ENCODE measurements at places on chromosomes 2 and 18.

- no peak for DNase-seq
These were observed 131.3 kb upstream of the UNC80 start for GRCh38 chr2:209640358-209640757.

DNA sequence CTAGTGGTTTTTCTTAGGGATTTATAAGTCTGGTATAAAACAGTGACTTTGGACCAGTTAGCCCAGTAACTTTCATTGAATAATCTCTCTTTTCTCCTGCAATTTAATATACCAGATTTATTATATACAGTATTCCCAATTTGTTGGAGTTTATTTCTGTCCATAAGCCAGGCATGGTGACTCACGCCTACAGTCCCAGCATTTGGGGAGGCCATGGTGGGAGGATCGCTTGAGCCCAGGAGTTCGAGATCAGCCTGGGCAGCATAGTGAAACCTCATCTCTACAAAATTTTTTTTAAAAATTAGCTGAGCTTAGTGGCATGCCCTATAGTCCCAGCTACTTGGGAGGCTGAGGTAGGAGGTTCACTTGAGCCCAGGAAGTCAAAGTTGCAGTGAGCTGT is 26.7 kb downstream of the CNNM4 start:
- DNase-seq = peak; percentile 25

GRCh38 chr2:39470580-39470979 is 33.5 kb upstream of the MAP4K3 start:
- no peak for DNase-seq

DNA sequence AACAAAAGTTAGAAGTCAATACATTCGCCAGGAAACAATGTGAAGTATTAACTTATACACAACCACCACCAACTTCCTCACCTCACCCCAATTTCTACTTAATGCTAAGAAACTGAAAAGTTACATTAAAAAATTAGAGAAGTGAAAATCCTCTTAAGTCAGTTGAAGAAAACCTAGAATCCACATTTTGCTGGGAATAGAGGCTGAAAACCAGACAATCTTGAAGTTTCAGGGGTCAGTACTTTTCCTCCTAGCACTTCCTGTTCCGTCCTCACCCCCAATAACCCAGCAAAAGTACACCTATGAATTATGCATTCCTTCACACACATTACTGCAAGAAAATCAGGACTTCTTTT is 6.3 kb downstream of the YES1 start:
- no peak for DNase-seq

- DNase-seq = peak; percentile 62
These were observed 248.5 kb upstream of the ID2 start for GRCh38 chr2:8433390-8433789.

DNA sequence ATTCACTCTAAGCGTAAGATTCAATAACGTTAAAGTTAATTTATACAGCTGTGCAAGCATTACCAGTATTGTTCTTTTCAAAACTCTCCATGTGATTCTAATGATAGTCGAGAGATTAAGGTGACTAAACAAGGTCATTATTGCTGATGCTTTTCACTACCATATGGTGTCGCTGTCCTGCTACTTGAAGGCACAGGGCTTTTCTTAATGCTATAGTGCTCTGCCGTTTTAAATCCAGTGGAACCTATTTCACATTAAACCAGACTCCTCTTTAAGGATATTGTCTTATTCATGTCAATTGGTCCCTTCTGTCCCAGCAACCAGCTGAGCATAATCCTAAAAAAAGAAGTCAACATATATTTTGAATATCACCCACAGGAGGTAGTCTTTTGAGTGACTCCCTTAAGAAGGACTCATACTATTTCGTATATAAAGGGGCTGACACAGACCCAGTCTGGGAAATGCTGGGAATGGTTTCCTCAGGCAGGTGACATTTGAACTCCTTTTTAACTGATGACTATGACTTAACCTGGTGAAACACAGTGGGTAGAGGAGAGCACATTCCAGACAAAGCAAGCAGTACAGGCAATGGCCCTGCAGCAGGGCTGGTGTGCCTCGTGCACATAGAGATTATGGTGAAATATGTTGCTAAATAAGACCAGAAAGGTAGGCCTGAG is 53.9 kb upstream of the CYTIP start:
- peak; percentile 10 for DNase-seq

DNA sequence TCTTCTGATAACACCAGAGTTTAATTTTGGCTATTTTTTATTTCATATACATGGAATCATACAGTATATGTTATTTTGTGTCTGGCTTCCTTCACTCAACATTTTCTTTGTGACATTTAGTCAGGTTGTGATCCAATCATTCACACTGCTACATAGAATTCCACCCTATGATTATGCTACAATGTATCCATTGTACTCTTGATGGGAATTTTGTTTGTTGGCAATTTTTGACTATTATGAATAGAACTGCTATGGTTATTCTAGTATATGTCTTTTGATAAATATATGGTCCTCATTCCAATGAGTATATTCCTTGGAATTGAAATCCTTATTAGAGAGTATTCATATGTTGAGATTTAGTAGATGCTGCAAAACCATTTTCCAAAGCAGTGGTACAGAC is 936.4 kb upstream of the CHAC2 start:
- no peak for DNase-seq

GRCh38 chr18:24271381-24272228 is 126.0 kb downstream of the OSBPL1A start:
- peak; percentile 74 for DNase-seq

DNA sequence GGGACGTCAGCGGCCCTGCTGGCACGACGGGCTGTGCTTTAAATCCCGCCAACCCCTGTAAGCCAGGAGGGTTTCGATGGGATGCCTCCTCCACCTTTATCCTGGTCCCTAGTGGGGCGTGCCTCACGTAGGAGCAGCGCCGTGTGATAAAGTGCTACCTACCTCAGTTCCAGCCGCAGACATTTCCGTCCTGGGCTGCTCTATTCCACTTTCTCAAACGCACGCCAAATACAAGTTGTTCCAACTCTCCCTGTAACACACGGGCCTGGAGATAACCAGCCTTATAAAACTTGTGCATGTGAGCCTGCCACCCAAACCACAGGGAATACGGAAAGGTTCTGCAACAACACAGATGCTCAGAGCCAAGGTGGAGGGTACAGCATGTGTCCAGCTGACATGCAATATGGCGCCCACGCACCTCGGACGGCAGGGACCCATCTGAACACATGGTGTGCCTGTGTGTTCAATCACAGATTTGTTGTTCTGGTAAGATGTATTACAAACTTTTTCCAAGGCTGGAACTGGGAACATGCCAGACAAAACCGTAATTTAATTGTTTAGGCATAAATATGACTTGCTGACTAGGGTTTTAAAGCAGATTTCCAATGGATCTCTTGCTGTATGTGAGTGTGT is 47.7 kb downstream of the ZNF516 start:
- DNase-seq = no peak

- peak; percentile 85 for DNase-seq
These were observed 72.2 kb downstream of the MAP2 start for GRCh38 chr2:209495855-209496585.

GRCh38 chr18:64692826-64693225 is 543.9 kb upstream of the LINC00305 start:
- DNase-seq = no peak

- no peak for DNase-seq
These were observed 70.3 kb upstream of the RMDN2 start for GRCh38 chr2:37854676-37855282.

DNA sequence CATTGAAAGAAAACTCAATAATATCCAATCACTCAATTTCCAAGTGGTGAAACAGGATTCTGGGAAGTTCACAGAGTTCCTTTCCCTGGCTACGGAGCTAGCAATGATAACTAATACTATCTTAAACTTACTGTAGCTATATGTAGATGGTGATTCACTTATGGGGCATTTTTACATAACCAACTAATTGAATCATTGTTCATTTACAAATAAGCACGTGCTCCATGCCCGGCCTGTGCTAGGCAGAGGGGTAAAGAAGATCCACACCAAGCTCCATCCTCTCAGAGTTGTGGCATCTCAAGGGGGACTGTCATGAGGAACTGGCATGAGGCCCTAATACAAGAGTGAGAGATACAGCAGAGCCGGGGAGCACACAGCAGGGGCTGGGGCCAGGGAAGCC is 176.3 kb downstream of the ANKRD30B start:
- peak; percentile 5 for DNase-seq

DNA sequence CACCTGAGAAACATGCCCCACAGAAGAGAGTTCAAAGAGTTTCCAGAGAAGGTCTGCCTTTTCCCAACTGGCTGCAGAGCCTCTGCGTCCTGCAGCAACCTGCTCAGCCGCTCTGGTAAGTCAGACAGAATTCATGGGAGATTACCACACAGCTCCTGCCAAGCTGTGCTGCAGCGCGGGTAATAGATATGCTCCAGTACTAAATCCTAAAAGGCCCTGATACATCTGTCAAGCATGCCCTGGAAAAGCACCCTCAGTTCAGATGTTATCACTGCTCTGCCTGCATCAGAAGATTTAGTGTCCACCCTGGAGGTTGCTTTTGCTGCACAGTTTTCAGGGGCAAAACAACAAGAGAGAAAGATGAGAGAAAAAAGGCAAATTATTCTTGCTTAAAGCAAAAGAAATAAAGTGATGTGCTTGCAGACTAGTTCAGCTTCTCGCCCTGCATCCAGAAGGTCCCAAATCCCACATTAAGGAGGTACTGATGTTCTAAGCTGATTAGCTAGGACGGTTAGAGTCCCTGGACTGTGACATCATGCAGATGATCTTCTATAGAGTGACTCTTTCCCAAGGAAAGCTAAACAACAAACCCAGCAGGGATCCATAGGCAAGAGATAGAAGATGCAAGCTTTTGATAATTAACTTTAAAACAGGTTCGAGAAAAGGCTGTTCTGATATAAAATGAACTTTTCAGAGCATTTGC is 488.6 kb downstream of the BCL11A start:
- no peak for DNase-seq

- no peak for DNase-seq
These were observed 1041.2 kb upstream of the CDH2 start for GRCh38 chr18:29218091-29218490.

GRCh38 chr2:23433282-23433681 is 48.3 kb downstream of the KLHL29 start:
- no peak for DNase-seq

- no peak for DNase-seq
These were observed 1978.3 kb upstream of the PIK3C3 start for GRCh38 chr18:39976771-39977170.

GRCh38 chr2:129396980-129397599 is 582.4 kb upstream of the RAB6C start:
- DNase-seq = no peak

All from NCI-H226 (cell line).